ENCODE measurements at places on chromosomes 2 and 18.

- no peak for DNase-seq
Measured at GRCh38 chr2:240507060-240507777, 50.6 kb downstream of the ANKMY1 start.

- no peak for DNase-seq
Measured at GRCh38 chr2:110904116-110904778, 171.9 kb downstream of the ACOXL start.

DNA sequence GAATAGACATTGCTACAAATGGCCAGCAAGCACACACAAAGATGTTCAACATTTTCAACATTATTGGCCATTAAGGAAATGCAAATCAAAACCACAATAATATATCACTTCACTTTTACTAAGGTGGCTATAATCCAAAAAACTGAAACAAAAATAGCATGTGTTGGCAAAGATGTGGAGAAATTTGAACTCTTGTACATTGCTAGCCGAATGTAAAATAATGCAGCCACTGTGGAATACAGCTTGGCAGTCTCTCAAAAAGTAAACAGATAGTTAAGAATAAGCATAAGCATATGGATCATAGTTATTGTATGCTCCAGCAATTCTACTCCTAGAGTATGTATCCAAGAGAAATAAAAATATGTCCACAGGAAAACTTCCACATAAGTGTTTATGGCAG lies 192.5 kb downstream of the EN1 start:
- no peak for DNase-seq

DNA sequence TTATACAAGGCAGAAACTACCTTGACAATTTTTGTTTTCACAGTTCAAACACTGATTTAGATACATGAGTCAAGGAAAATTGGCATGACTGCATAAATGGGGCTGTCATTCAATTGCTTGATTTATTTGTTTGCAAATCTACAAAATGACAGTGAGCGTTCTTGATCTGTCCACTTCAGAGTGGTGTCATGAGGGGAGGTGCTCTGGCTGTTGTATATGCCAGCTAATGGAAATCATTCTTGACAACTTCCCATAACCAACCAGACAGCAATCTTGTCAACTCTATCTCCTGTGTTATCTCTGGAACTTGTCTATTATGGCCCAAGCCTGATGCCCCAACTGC lies 120.6 kb upstream of the UGP2 start:
- DNase-seq: no peak

GRCh38 chr18:12417687-12418086 lies 10.0 kb downstream of the PRELID3A start:
- no peak for DNase-seq

DNA sequence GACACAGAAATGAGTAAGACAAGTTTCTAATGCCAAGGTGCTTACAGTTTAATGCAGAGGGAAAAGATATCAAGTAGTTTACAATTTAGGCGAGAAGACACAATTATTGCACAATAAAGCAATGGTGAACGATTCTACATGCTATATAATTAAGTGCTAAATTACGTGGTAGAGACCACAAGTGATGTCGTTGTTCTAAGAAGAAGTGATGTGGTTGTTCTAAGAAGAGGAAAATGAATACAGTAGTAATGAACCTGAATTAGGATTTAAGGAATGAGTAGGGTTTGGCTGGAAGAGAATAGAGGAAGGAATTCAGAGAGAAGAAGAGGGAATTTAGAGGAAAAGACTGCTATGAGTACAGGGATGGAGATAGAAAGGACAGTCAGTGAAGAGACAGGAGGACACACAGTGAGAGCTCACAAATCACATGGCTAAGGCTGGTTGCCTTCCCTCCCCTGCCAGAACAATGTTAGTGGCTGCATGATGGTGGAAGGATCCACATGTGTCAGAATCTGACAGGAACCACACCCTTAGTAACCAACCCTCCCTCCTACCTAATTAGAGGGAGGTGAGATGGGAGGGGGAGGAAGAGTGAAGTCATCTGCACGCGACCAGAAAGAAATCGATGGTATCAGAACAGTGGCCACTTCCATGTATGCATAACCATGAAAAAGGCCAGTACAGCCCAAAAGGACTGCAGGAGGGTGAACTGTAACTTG lies 44.7 kb downstream of the M1AP start:
- DNase-seq: no peak

GRCh38 chr2:8298783-8299182 lies 383.1 kb upstream of the ID2 start:
- no peak for DNase-seq

- no peak for DNase-seq
Measured at GRCh38 chr2:148952621-148953020, 77.6 kb downstream of the KIF5C start.

DNA sequence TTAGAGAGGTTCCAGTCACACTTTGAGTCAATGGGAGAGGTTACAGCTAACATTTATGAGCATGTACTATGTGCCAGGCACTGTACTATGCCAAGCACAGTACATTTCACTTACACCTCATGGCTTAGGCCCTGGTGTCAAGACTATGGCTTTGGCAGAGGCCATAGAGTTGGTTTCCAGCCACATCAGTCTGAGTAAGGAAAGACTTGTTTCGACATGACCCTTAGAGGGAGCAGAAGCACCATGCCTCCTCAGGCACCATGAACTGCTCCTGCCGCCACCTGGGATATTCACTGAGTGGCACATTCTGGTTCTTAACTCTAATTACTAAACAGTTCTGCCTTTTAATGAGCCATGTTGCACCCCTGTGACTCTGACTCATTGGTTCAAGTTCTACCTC lies 12.7 kb downstream of the DGUOK start:
- no peak for DNase-seq

DNA sequence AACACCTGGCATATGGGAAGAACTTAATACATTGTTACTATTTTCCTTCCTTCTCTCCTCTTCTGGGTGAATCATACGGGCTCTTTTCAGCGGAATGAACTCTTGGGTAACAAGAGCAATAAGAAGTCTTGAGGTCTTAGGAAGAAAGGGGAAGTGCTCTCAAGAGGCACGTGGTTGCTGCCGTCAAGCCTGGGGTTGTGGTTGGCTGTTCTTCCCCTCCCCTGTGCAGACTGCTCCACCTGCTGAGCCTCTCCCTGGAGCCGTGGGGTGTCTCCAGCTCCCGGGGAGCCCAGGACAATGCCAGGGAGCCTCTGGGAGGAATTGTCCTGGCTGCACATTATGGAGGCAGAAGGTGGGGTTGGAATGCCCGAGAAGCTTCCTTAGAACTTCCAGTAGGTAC lies 19.4 kb downstream of the TOGARAM2 start:
- DNase-seq: no peak

GRCh38 chr2:117718048-117718447 lies 96.4 kb upstream of the DDX18 start:
- no peak for DNase-seq

- DNase-seq: no peak
Measured at GRCh38 chr2:59398081-59398480, 1155.4 kb downstream of the BCL11A start.

DNA sequence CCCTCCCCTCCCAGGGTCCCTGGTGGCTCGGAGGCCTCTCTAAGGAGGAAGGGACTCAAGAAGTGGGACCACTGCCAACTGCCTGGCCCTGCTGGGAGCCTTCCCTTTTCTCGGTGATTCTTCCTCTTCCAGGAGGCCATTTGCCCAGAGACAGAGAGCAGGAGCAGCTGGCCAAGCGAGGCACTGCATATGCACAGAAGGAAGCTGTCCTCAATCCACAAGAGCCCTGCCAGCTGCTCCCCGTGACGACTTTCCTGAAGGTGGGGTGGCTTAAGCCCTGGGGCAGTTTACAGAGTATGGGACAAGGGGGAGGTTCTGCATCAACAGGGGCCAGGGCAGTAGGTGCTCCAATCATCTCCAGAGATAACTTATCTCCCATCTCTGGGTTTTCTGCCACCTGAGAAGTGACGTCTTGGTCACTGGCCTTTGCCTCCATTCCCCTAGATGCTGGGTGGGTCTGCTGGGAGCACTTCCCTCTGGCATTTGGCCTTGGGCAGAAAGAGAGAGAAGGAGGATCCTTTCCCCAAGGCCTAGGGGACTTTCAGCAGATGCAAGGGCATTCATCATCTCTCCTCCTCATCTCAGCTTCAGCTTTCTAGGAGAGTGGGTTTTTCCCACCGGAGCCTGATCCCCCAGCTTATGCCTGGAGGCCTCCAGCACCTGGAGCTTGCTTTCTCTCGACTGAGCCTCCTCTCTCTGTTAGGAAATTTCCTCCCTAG lies 28.5 kb downstream of the CIB4 start:
- DNase-seq: no peak

Data from stimulated activated CD4-positive, alpha-beta T cell treated with anti-CD3 and anti-CD28 coated beads, Interleukin-12 subunit alpha, Interleukin-12 subunit beta, amount 100 ng/mL, for 24 hours (primary cell).